NCI-H1105 treated with DMSO at 0.1 percent for 48 hours (cell line): ENCODE measurements at places on chromosomes 1 and 21.

GRCh38 chr1:145716641-145717345 is 2.5 kb upstream of the CD160 start:
- no peak for DNase-seq

DNA sequence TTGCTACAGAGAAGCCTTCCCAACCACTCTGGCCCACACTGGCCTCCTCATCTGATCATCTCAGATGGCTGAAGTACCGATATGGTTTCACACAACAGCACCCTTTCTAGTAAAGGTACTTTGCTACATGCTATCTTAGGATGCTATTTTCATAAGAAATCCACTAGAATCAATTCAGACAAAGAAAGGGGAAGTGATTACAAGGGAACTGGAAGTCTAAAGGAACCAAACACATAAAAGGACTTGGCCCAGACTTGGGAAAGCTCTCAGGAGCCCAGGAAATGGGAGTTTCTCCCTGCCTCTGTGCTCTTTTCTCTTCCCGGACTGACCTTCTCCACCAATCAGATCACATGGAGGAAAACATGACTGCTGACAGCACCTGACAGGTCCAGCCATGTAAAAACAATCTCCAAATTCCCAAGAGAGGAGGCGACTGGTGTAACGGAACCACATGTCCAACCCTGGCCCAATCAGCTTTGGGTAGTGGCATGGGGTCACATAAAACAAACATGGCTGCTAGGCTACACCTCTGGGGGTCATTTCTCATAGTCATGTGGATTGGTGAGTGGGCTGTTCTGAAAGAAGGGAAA is 12.7 kb upstream of the FOXE3 start:
- no peak for DNase-seq

GRCh38 chr1:221845650-221846371 is 103.9 kb upstream of the DUSP10 start:
- peak; percentile 29 for DNase-seq

DNA sequence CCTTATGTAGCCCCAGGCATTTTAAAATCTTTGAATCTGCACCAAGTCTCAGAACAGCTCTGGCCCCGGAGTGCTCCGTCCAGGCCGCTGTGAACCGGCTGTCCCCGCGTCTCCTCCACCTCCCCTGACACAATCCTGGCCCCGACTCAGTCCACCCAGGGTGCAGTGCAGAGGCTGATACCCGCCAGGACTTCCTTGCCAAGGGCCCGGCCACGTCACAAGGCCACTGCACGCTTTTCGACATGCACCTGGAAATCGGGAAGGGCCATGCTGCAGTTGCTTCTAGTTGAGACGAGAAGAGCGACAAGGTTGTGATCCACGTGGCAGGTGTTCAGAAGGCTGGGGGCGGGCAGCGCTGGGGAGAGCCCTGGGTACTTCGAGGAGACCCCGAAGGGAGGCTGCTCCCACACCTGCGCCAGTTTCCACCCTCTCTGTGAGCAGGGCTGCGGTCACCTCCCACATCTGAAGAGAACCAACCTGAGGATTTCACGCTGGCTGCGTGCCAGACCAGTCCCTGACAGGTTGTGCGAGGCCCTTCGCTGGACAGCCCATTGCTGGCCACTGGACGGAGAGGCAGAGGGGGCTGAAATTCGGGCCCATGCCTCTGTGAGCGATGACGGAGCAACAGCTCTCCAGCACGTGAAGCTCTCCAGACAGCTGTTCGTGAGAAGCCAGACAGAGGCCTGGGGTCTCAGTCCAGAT is 6.7 kb downstream of the VWA1 start:
- DNase-seq, result no peak

GRCh38 chr1:177048314-177049069 is 116.0 kb downstream of the ASTN1 start:
- no peak for DNase-seq

DNA sequence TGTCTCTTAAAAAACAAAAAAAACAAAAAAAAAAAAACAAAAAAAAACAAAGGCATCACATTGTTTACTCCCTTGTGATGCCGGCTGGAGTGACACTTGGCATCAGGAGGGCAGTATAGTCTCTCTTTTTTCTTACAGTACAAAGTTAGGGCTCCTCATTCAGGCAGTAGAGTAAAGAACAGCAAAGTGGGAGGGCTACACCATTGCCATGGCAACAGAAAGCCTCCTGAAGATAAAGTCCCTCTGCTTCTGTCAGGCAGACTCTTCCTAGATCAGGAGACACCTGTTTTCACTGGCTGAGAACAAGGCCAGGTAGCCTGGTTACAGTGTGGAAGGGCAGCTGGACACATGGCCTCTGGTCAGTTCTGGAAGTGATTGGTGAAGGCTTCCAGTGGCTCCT is 41.3 kb upstream of the RAB3GAP2 start:
- DNase-seq, result no peak

- no peak for DNase-seq
These were observed 8.8 kb upstream of the OBSCN start for GRCh38 chr1:228198977-228199590.

DNA sequence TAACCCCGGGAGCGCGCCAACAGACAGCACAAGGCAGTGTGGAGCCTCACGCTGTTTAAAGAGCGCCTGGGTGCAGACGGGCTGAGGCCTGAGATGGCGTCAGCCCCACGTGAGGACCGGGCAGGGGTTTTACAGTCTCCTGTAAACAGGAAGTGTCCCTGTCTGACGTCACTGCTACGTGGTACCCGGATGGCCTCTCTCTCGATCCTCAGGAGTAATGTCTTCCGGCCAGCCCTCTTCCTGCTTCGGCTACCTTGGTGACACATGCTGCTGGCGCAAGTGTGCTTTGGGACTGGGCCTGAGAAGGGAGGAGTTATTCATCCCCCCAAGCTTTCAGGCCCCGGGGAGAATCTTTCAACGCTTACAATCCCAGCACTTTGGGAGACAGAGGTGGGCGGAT is 41.2 kb downstream of the CNST start:
- no peak for DNase-seq

- no peak for DNase-seq
These were observed 2.8 kb upstream of the GPR153 start for GRCh38 chr1:6263716-6264115.

GRCh38 chr1:240999826-241000225 is 357.2 kb downstream of the RGS7 start:
- DNase-seq, result no peak

DNA sequence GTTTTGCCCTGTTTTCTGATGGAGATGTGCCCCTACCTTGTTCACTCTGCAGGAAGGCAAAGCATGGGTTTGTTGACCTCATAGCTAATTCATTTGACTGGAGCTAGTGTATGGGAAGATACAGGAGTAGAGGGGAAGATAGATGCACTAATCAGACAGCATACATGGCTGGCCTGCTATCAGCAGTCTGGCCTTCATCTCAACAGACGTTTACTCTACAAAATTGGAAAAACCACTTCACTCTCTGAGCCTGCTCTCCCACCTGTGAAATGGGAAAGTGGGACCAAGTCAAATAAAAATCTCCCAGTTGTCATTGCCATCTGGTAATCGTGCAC is 235.2 kb upstream of the RAB4A start:
- DNase-seq, result no peak

- DNase-seq, result no peak
These were observed 4.9 kb downstream of the VWA1 start for GRCh38 chr1:1440262-1441001.

GRCh38 chr1:110631836-110632620 is 25.9 kb upstream of the KCNA2 start:
- no peak for DNase-seq

DNA sequence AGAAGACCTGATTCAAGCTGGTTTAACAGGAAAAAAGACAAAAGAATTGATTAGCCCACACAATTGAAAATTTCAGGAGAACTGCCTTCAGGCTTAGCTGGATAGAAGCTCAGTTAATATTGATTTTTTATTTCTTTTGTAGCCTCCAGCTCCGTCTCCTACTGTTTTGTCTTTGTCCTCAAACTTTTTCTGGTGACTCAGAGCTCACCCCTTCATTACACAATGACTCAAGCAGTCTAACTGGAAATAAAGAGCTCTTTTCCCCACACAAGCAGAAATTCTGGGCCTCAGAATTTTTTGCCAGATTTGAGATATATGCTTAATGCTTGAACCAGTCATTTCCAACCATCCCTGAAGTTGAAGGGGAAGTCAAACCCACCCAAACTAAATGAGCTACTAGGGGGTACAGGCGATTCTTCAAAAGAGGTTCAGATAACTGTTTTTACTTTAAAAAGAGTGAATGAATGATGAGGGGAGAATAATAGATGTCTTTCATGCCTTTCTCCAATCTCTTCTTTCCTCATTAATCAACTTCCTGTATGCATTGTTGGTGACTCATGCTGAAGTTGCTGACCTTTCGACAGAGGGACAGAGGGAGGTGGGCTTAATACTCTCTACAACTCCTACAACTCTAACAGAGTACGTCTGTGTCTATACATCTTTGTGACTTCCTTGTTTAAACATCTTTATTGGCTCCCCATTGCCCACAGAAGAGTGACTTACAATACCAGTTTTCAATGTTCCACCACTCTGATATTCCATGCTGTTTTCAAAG is 6.2 kb upstream of the ACP6 start:
- no peak for DNase-seq

DNA sequence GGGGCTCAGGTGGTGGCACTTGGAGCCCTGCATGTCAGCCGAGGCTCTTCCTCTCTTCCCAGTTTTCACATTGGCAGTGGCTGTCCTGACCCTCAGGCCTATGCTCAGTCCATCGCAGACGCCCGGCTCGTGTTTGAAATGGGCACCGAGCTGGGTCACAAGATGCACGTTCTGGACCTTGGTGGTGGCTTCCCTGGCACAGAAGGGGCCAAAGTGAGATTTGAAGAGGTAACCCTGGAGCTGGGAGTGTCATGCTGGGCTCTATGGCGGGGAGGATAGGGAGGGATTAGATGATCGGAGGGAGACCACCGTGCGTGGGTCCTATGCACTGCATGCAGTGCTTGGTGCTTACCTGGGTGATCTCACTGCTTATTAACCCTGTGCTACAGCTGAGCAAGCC is 13.5 kb downstream of the AZIN2 start:
- no peak for DNase-seq

DNA sequence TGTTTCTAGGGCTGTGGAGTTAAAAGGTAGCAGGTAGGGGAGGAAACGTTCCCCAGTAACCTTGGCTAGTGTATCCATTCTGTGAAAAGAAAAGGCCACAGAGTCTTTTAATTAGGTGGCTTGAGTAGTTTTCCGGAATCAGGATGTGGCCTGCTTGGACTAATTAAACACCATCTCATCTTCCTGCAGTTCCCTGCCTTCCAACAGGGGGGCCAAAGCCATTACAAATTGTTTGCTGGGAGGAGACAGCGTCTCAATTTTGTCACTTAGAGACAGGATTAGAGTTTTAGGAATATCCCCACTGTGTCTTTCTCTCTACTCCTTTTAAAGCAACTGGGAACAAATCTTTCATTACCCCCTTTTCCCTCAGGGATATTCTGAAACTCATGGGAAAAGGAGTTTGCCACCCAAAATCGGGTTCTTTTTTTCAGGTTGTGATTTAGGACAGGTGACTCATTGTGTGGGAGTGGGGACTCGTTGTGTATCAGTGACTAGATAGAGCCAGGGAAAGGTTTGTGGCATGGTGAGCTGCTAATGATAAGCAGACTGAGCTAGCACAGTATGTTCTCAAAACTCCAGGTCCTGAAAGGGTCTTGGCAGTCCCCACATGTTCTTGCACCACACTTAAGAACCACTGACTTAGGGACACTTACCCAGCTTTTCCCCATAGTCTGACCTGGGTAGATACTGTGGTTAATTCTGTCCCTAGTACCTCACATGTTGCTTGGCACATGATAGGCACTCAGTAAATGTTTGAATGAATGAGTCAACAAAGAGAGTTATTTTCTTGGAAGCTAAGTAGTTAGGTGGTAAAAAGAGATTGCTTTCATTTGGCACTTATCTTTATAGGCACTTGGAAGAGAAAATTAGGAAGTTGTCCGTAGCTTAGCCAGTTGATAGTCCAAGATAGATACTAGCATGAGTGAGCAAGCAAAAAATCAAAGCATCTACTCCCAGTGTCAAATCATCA is 22.5 kb downstream of the INTS3 start:
- DNase-seq, result no peak

DNA sequence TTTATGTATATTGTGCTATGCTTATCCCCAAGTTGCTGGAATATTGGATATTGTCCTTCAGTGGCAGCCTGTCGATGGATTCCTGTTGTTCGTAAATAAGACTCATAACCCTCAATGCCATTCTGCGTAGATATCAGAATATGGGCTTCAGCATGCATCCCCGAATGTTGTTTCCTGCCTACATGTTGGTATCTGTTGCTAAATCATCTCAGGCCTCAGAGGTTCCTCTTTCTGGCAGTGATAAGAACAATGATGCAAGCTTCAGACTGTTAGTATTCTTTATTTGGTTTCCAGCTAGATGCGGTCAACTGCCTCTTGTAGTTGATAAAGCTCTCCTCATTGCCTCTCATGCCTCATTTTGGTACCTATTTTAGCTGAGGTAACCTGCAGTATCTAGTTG is 2082.6 kb downstream of the MRPL39 start:
- DNase-seq, result no peak

GRCh38 chr1:78716186-78716585 is 66.6 kb downstream of the IFI44 start:
- DNase-seq, result no peak

DNA sequence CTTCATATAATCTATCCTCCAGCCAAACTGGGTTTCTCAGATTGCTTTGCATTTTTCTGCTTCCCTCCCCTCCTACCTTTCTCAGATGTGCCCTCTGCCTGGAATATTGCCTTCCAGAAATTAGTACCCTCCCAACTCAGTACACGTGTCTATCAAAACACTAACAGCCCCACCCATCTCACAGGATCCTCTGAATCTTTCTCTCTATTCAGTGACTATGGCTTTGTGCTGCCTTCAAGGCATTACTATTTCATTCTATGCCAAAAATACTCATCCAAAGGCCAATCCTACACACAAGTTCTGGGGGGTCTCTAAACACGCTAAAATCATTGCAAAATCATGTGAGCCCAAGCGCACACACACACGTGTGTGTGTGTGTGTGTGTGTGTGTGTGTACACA is 58.4 kb downstream of the ZNF281 start:
- no peak for DNase-seq

- peak; percentile 10 for DNase-seq
These were observed 189.8 kb downstream of the RGS7 start for GRCh38 chr1:241167121-241167630.

- DNase-seq, result no peak
These were observed at the start of gene LAX1 for GRCh38 chr1:203765029-203765837. Gene LAX1, plus strand, starts transcription at chr1:203765183. Its CDS starts 383 bp downstream, at chr1:203765566.

DNA sequence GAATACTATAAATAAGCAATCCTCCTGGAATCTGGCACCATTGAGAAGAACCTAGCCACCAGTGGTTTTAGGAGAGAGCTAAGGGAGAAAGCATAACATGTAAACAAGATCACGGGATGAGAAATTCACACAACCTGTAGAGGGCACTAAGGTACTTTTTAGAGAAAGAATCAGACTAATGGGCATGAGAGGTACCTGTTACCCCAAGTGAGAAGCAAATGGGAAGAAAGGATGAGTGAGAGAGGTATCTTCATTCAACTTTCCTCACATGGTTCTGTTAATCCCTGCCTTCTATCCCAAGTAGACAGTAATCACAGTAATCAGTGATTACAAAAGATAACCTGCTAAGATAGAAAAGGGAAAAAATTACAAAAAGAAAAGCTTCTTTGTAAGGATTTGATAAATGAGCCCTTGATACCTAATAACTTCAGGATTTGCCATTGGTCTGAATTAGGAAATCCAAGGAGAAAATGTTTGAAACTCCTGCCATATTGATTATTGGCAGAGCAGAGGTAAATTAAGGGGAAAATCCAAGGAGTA is 251.1 kb upstream of the ADGRL2 start:
- DNase-seq, result peak; percentile 61

- DNase-seq, result no peak
These were observed 8.5 kb downstream of the TMEM9 start for GRCh38 chr1:201145816-201146215.
